LHCN-M2 (cell line): ENCODE measurements at places on chromosomes 1 and 21. TPM values are rescaled to one million over a fixed set of nuclear protein-coding genes. Genes with fewer than 3 reads are reported as not detected.

PLA2G2A gene
- not detected in 2 replicates for total RNA-seq

- DNase-seq = peak; percentile 95
Observed at GRCh38 chr1:212179394-212180076, 105.7 kb upstream of the PPP2R5A start.

GRCh38 chr21:38293113-38293512, 36.3 kb downstream of the KCNJ15 start:
- no peak for DNase-seq

DNA sequence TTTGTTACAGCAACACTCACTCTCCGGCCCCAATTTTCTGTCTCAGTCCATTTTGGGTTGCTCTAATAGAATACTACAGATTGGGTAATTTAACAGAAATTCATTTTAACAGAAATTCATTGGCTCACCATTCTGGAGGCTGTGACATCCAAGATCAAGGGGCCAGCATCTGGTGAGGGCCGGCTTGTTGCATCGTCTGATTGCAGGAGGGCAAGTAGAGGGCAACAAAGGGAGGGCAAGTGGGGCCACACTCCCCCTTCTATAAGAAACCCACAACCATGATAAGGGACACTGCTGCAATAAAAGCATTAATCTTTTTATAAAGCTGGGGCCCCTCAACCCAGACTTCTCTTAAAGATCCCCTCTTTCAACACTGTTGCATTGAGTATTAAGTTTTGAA, 260.1 kb upstream of the TMPRSS15 start:
- no peak for DNase-seq

DNA sequence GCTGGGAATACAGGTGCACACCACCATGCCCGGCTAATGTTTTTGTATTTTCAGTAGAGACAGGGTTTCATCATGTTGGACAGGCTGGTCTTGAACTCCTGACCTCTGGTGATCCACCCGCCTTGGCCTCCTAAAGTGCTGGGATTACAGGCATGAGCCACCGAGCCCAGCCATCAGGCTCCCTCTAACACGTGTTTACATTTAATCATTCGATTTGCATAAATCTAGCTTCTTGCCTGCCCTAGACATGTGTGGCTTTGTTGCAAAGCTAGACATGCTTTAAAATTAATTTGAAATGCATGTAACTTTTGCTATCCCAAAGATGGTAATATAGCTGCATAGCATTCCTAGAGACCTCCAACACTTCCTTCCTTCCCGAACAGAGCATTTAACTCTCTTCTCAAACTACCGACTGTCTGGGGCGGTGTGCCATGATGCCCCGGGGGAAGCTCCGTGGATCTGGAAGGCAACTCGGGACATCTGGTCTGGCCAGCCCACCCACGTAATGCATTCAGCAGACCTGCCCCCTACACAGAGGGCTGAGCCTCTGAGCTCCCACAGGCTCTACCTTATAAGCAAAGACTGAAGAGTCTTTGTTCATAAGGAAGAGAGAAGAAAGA, 34.6 kb upstream of the NID1 start:
- no peak for DNase-seq

GRCh38 chr1:213956295-213956770, 31.4 kb upstream of the PROX1 start:
- no peak for DNase-seq

GRCh38 chr1:36706416-36706815, 223.7 kb upstream of the CSF3R start:
- no peak for DNase-seq
